ENCODE measurements at places on chromosomes 6 and 20.

DNA sequence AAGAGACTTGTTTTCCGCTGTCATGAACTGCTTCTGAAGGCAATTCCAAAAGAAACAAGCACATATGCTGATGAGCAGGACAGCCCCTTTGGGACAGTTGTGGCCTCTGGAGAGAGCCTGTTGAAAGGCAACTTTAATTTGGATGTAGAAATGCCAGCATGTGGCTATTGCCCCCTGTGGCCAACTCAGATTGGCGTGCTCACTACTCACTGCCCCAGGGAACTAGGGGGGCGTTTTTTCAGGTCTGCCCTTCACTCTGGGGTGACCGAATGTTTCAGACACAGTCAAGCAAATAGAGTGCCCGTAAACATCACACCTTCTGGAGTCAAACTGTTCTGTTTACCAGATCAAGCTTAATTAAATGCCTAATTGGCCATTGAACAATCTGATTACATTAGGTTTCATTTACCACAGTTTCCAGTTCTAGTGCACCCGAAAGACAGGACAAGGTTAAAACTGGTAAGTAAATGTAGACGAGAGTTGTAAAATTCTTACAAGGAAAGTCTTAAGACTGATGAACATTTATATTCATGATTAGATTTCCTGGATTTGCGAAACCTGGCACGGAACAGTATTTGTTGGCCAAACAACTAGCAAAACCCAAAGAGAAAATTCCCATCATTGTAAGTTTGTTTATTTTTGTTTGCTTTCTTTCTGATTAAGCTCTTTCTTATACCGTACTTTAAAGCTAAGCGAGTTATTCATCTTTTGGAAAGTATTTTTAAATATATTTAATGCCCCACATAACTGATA lies 75.9 kb upstream of the SYNJ2 start:
- peak; percentile 8 for DNase-seq

GRCh38 chr6:75624335-75624734 lies 22.7 kb downstream of the SENP6 start:
- DNase-seq, result no peak

- DNase-seq, result no peak
Observed at GRCh38 chr6:126086560-126086959, 100.2 kb downstream of the TRMT11 start.

DNA sequence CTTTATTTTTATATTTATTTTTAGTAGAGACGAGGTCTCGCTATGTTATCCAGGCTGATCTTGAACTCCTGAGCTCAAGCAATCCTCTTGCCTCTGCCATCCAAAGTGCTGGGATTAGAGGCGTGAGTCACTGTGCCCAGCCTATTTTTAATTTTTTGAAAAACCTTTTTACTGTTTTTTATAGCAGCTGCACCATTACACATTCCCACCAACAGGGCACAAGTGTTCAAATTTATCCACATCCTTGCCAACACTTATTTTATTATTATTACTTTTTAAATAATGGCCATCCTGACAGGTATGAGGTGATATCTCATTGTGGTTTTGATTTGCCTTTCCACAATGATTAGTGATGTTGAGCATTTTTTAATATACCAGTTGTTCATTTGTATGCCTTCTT lies 42.5 kb downstream of the PACSIN1 start:
- DNase-seq, result no peak

GRCh38 chr6:39587080-39587479 lies 138.1 kb downstream of the KIF6 start:
- DNase-seq, result no peak
